Stimulated activated CD4-positive, alpha-beta T cell treated with anti-CD3 and anti-CD28 coated beads, Interleukin-1b, Interleukin-23, amount 100 ng/mL, for 1 hour (primary cell): ENCODE measurements at places on chromosomes 1 and 21.

GRCh38 chr1:179094818-179095217, 12.9 kb downstream of the TOR3A start:
- no peak for DNase-seq

- DNase-seq, result no peak
Measured at GRCh38 chr1:7232441-7233236, 447.4 kb downstream of the CAMTA1 start.

DNA sequence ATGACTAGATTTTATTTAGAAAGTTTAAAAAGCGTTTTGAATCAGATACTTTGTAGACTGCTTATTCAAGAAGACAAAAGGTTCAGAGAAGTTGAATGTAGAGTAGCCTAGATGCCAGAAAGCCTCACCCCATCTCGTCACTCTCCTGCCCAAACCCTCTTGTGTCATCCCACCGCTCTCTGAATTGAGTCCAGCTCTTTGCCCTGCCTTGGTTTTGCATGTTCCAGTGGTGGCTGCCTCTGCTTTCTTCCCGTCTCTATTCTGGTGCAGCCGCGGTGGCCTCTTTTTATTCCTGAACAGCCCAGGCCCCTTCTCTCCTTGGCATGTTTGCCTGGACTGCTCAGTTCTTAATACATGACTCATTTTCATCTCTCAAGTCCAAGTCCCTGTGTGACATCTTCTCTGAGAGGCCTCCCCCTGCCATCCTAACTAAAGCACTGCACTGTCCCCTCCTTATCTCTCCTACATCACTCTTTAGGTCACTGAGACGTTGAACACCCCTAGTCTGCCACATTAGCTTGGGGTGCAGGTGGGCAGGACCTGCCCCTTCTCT, 22.9 kb downstream of the PRDM2 start:
- DNase-seq, result no peak

DNA sequence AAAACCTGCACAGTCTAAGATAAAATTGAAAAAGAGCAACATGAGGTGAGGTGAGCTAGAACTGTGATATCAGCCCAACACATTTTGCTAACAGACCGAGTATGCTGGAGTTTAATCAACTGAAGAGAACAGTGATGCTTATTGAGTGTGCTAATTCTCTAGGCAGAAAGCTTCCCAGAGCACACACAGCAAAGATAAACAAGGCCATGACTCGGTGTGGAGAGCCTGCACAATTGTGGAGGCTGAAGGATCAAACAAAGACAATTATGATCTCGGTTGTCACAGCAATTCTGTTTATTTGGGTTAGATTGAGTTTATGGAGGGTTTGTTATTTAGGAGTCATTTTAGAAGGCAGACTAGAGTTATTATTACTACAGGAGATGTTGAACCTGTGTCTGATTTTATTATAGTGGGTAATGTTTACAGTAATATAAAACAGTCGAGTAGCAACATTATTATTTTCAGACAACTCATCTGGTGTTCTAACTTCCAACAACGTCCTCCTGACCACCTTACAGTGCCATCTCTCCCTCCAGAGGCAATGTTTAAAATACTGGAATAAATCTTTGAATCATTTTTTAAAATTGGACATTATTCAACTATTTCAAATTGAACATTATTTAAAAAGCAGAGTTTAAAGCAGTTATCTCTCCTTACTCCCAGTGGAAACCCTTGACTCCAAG, 40.2 kb downstream of the DPT start:
- no peak for DNase-seq

- DNase-seq, result no peak
Measured at GRCh38 chr1:3206696-3207095, 137.7 kb downstream of the PRDM16 start.
